ENCODE measurements at places on chromosomes 6 and 20.

DNA sequence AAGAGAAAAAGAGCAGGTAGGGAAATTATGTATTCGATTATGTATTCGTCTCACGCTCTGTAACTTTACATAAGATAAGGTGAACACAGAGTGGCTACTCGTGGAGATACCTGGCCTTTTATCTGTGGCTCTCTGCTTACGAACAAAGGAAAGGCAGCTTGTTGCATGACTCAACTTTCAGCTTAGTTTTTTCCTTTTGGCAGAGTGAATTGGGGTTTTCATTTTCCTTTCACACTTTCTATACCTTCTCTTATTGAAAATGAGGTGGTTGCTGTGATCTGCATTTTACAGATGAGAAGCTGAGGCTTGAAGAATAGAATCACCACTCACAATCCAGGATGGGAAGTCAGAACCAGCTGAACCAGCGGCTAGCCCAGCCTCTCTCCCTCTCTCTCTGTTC, 13.3 kb upstream of the KCNK15 start:
- DNase-seq = no peak

DNA sequence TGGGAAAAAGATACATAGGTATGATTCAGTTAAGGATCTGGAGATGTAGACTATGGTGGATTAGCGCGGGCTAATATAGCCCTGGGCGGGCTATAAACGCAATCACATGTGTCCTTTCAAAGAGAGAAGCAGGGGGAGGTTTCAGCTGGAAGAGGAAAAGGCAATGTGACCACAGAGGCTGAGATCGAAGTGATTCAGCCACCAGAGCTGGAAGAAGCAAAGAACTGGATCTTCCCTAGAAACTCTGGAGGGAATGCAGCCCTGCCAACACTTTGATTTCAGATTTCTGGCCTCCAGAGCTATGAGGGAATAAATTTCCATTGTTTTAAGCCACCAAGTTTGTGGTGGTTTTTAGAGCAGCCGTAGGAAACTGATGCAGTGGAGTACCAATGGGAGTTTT, 81.5 kb upstream of the NHSL1 start:
- DNase-seq = no peak

DNA sequence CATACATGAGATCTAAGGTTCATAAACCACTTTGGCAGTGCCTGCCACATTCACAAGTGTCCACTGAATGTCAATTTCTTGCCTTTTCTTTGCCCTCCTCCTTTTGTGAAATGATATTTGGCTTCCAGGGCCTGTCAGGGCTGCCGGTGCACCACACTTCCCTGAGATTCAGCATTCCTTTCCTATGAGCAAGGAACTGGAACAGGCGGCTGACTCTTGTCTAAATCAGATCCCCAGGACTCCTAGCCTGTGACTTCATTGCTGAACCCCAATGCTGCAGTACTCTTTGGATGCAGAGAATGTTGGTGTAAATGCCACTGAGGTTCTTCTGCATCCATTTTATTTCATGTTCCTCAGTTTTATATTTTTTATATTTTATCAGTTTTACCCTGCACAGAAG, 172.2 kb downstream of the ARID1B start:
- no peak for DNase-seq

GRCh38 chr6:168162366-168162765, 83.4 kb upstream of the FRMD1 start:
- no peak for DNase-seq

GRCh38 chr6:89034586-89035251, 45.8 kb upstream of the PNRC1 start:
- DNase-seq = no peak

- DNase-seq = no peak
Observed at GRCh38 chr6:31479933-31480535, 17.9 kb upstream of the MICB start.

DNA sequence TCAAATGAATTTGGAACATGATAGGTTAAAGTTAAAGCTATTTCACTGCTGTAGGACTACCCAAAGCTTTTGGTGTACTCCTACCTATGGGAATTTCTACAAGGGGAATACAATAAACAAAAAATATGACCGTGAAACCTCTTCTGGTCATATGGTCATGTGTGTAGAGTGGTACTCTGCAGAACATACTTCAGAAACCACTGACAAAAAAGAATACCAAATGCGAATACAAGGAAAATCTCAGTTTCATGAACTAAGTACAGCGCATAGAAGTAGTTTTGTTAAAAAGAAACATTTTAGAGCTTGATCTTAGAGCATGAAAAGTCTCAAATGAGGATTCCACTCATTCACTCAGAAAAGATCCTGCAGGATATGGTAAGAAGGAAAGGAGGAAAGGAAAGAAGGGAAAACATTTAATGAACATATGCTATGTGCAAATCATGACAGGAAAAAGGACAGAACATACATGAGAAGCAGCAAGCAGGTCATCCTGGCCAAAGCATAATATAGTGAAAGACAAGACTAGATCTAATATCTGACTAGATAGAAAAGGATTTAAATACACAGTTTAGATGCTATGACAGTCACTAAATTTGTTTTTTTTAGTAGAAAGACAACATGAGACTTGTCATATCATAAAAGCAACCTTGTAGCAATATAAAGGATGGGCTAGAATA, 36.5 kb downstream of the SNX14 start:
- DNase-seq = no peak

- DNase-seq = no peak
Observed at GRCh38 chr20:32224463-32224862, 16.8 kb downstream of the POFUT1 start.

DNA sequence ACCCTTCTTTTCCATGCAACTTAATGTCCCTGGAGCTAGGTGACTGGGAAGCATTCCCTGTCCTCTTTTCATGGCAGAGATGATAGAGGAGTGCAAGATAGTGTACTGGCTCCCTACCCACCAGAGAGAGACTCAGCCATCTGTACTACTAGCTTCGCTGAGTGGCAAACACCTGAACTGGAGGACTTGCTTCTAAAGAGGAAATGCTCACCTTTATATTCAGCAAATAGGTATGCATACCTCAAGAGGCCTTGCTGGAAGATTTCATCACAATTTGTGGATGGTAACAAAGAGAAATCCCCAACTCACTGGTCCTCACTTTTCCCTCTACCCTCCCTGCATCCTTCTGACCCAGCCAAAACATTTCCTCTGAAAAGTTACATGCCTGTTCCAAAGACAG, 124.1 kb downstream of the FOXA2 start:
- DNase-seq = no peak

GRCh38 chr6:79208816-79209215, 25.7 kb downstream of the HMGN3 start:
- no peak for DNase-seq

DNA sequence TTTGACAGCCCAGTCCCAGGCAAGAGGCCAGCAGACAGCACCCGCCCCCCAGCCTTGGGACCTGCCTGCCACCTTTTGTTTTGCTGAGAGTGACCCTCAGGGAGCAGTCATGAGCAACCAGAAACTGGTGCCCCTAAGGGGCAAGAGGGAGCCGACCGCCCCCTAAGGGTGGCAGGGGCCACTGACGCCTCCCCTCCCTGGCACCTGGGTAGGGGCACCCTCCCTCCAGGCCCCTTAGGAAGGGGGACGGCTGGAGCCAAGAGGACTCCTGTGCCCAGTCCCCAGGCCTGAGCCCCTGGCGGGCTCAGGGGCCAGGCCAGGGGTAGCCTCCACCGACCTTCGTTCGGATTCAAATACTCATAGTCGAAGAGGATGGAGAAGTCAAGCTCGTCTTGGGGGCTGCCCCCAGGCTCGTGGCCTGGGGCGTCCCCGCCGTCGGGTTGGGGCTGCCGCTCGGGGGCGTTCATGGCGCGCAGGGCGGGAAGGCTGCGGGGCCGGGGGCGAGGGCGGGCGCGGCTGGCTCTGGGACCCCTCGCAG, 417 bp downstream of the NFATC2 start:
- DNase-seq = peak; percentile 87

GRCh38 chr6:6918216-6918983, 189.4 kb upstream of the RREB1 start:
- DNase-seq = no peak

DNA sequence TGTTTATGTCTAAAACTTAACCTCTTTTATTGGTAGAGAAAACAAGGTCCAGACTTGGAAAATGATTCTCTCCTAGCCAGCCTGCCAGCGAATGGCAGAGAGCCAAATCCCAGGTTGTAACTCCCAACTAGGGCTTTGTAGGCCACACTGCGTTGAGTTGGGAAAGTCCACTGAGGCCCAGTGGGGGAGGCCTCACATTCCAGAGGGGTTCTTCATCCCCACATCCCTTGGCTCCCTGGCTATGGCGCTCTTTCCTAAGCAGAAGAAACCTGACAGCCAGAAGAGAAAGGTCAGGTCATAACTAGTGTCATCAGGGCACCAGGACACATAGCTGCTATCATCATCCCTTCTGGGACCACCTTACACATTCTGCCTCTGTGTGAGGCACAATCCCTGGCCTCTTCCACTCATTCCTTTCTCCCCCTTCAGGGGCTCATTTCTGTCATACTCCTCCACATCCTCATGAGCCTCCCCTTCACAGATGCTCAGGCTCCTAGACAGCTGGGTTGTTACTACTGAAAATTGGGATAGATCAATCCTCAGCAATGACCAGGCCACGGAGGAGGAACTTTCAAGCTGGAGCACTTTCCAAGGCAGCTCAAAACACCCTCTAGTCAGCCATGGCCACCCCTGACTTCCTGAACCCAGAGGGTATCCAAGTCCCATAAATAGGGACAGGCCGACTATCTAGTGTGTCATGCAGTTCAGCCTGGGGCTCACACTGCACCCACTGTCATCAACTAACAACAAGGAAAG, 48.6 kb downstream of the TCP11 start:
- no peak for DNase-seq

GRCh38 chr6:153942361-153942760, 96.7 kb upstream of the OPRM1 start:
- no peak for DNase-seq

GRCh38 chr6:33192671-33193602, 670 bp upstream of the COL11A2 start:
- DNase-seq = peak; percentile 20

GRCh38 chr6:12815884-12816600, 99.5 kb downstream of the PHACTR1 start:
- DNase-seq = no peak

DNA sequence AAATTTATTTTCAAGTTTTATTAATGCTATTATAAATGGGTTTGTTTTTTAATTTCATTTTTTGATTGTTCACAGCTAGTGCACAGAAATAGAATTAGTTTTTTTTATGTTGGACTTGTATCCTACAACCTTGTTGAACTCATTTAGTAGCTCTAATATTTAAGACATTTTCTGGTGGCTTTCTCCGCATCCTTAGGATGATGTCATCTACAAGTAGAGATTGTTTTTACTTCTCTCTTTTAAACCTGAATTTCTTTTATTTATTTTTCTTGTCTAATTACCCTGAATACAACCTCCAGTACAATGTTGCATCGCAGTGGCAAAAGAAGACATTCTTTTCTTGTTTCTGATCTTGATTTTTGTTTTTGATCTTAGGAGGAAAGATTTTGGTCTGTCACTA, 142.6 kb upstream of the PRDM1 start:
- no peak for DNase-seq

DNA sequence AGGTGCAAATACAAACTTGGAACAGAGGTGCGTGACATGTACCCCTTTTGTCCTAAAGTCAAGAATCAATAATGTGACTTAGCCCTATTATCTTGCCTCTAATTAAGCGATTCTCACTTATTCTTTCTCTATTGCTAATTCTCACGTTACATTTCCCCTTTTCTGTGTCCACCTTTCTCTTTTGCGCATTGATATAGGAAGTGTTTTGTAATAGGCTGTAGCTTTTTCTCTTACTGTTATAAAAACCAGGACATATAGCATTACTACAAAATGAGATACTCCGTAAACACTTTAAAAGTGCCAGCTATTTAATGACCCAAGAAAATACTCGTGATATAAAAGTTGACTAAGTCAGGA, 669 bp upstream of the TMEM30A start:
- no peak for DNase-seq

GRCh38 chr6:99011151-99011550, 63.4 kb upstream of the FBXL4 start:
- no peak for DNase-seq

GRCh38 chr6:115271434-115271833, 789.3 kb downstream of the FRK start:
- no peak for DNase-seq

DNA sequence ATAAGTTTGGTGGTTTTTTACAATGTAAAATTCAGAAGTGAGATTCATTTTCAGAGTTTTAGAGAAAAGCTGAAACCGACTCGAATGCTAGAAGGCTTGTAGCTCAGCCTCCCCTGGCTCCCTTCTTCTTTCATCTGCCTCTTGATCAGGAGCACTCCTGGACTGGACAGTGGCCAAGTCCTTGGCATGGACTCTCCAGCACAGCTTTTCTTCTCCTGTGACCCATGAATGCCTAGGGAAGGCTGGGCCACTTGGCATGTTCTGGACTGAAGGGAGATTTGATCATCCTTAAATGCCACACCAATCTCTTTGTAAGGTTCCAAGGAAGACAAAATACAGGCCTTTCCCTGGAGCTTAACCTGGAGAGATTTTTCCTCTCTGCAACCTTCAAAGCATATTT, 384.0 kb upstream of the SASH1 start:
- no peak for DNase-seq

- no peak for DNase-seq
Observed at GRCh38 chr6:3267162-3267561, 8.4 kb downstream of the PSMG4 start.

GRCh38 chr20:52972965-52973819, 1.0 kb downstream of the TSHZ2 start:
- no peak for DNase-seq

DNA sequence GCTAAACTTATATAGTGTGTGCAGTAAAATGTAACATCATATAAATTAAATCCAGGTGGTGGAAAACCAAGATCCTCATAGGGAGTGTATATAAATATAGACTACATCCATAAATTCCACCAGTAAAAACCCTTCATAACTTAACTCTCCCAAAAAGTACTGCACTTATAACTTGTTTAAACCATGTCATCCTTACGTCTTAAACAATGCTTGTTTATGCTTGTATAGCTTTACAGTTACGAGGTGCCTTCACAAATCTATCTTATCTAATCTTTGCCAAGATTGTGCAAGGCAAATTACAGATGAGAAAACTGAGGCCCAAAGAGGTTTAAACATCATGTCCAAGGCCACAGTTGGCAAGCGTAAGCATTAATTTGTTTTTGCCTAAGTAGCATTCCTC, 71.3 kb downstream of the BCAS1 start:
- no peak for DNase-seq
